ENCODE measurements at places on chromosomes 12 and 14.

DNA sequence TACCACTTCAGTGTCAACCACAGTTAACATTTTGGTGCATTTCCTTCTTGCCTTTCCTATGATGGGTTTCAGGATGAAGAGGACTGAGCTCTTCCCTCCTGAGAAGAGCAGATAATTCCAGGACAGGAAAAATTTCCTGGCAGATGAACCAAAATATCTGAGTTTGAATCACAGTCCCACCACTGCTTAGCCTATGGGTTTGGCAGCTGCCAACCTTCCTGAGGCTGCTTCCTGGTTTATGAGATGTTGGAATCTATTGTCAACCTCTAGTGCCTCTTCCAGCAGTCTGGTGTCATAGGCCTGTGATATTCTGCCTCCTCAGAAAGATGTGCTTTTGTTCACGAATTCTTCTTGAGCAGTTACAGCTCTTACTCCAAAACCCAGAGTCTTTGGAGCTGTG, 197.4 kb upstream of the FRMD6 start:
- DNase-seq = peak; percentile 76

- no peak for DNase-seq
These were observed 18.2 kb upstream of the FAM222A start for GRCh38 chr12:109695416-109695815.

GRCh38 chr14:96299441-96299840, 43.4 kb downstream of the BDKRB1 start:
- DNase-seq = no peak

- DNase-seq = no peak
These were observed 7.1 kb downstream of the NCOR2 start for GRCh38 chr12:124560146-124560890.

- no peak for DNase-seq
These were observed 93.1 kb upstream of the EVL start for GRCh38 chr14:99971941-99972747.
